ENCODE measurements at places on chromosomes 16 and 17.
A peak's percentile ranks its signal among the peaks of the same experiment; 100 is the strongest.

GRCh38 chr17:78014646-78015045, 56.1 kb downstream of the TNRC6C start:
- DNase-seq, result peak; percentile 74

- DNase-seq, result no peak
These were observed 43.5 kb downstream of the BEAN1 start for GRCh38 chr16:66470556-66470955.

DNA sequence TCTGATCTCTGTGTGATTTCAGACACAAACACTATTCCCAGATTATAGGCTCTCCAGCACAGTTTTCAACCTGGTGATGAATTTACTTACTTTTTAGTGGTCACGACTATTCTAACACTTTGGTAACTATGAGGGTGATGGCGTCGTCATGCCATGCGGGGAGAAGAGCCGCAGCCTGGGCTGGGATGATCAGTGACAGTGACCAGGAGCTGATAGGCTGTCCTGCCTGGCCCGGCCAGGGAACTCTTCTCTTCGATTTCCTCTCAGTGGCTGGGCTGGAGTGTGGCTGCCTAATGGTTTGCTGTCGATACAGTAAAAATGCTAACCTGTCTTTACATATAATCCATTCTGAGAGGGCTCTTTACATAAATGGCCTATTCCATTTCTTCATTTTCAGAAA, 113.1 kb downstream of the IRX3 start:
- DNase-seq, result no peak

- DNase-seq, result no peak
These were observed 36.5 kb downstream of the NCOR1 start for GRCh38 chr17:16178836-16179235.

DNA sequence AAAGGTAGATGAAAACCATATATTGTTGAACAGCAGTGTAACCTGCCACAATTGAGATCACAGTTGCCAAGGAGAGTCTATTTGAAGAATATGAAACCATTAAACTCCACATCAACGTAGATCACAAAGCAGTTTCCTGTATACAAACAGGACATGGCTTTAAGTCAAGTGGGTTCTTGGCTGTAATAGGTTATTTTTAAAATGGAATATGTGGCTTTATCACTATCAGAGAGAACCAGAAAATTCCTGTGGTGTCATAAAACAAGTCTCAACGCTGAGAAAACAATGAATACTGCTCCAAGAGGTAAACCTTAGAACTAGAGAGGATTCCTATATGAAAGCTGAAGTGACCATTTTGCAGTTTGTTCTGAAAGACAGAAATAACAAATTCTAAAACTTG, 999.7 kb downstream of the CDH11 start:
- DNase-seq, result no peak

- DNase-seq, result no peak
These were observed 10.4 kb downstream of the SEC14L1 start for GRCh38 chr17:77151186-77151585.

- DNase-seq, result no peak
These were observed 76.6 kb downstream of the NLK start for GRCh38 chr17:28119046-28119445.

DNA sequence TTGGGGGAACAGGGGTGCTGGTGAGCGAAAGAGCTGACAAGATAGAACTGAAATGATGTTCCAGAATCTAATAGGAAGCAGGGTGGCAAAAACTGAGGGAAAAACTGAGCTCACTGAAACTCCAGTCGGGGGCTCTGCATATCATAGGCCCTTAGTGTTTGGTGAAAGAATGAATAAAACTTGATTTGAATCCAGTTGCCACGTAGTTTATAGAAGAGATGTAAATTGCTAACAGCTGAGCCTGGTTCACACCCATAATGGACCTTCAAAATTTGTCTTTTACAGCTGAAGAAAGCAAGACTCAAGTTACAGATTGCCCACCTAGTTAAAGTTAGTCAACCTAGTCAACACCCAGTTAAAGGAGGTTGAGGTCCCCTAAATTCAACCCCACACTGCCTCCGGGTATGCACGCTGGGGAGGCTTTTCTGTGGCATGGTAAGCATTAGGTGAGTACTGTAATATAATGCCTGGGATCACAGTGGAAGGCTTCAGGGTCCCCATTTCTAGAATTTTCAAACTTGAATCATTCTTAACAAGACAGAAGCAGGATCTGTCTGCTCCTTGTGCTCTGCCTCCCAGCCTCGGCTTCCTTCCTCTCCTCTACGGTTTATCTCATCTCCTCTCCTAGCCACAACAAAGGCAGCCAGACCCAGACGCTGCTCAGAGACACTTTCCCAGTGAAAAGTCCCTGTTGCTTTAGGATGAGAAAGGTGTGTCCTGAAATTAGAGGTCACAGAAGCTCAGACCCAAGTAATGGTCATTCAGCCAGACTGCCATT, 26.9 kb upstream of the SUPT4H1 start:
- DNase-seq, result no peak

DNA sequence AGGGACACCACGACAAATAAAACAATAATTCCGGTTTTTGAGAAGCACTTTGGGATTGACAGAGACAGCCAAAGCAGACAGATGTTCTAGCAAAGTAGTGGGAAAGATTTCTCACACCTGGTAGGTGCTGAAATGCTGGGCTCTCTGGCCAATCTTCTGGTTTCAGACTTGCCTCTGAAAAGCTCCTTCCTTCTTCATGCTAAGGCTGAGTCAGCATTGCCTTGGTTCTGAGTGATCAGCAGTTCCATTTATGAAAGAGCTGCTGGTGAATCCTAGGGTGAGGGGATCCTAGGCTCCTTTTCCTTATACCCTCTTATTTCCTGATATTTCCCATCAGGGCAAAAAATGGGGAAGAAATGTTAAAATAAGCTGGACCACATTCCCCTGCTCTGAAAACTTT, 268.7 kb upstream of the SALL1 start:
- no peak for DNase-seq

- no peak for DNase-seq
These were observed 9.6 kb downstream of the VPS53 start for GRCh38 chr17:705011-705410.

- no peak for DNase-seq
These were observed 235.6 kb upstream of the MAF start for GRCh38 chr16:79836144-79836543.

DNA sequence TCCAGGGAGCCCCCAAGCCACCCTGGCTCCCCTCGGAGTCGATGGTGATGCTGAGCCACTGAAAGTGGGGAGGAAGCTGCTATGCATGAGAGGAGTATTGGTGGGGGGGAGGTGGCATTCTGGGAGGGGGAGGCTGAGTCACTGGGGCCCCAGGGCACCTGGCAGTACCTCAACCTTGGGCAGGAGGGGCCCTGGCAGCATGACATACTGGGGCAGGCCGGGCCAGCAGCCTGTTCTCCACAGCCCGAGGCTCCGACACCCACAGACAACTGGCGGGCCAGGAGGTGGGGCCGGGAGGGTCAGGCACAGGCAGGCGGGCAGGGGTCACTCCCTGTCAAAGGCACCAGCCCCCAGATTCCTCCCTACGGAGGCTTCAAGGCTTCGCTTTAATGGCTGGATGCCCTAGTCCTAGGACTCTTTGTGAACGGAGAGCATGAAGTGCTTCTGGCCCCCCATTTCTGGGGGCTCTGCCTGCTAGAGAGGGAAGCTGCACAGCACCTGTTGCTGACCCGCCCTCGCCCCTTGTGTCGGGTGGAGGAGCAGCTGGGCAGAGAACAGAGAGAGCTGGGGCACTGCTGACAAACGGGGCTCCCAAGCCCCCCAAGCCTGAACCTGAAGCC, 928 bp downstream of the CASKIN2 start:
- no peak for DNase-seq

DNA sequence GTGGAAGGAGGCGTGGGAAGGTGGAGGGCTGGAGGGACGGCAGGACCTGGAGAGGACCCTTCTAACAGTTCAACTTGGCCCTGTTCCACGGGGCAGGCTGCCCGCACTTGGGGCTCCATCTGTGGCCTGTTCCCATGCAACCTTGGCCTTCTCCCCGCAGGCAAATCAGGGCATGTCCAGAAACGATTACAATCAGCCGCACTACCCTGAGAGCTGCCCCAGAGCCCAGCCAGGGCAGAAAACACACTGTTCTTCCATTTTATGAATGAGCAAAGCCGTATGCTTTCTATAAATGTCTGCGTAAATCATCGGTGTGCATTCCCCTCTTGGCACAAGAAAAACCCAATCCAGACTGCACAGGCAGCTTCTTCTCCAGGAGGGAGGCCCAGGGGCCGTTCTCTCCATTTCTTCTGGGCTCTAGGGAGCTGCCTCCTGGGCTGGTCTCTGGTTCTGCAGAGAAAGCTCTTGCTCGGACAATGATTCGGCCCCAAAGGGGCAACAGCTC, 228.7 kb downstream of the SOX9 start:
- DNase-seq, result peak; percentile 64

GRCh38 chr17:4948166-4948930, at the start of gene PFN1:
TSS of gene PFN1 (minus strand) at chr17:4948530. CDS start at chr17:4948394, 136 bp downstream.
- DNase-seq, result peak; percentile 93

GRCh38 chr16:67449336-67449735, 18.4 kb downstream of the HSD11B2 start:
- DNase-seq, result no peak

- DNase-seq, result no peak
These were observed 104.7 kb upstream of the CDH5 start for GRCh38 chr16:66261826-66262225.

DNA sequence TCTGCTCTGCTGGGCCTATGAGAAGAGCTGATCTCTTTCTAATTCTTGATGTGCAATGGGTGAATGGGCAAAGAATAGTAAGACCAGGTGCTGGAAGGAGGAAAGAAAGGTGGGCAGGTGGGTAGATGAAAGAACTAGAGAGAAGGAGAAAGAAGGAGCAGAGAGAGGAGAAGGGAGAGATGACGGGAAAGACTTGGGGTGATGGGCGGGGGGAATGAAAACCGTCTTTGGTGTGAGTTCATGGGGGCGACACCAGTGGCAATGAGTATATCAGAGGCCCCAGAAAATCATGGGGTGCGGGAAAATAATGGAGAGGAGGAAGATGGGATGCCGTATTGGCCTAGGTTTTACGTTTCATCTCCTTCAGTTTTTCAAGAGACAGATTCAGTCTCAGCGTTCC, 128.8 kb upstream of the PLCG2 start:
- no peak for DNase-seq

- no peak for DNase-seq
These were observed 2.6 kb upstream of the UNC119 start for GRCh38 chr17:28555022-28555421.

- no peak for DNase-seq
These were observed 10.9 kb upstream of the CXCL16 start for GRCh38 chr17:4750606-4751005.

- DNase-seq, result no peak
These were observed at the start of gene MT1G for GRCh38 chr16:56667581-56668571. TSS of gene MT1G (minus strand) at chr16:56668065. CDS start at chr16:56667993, 72 bp downstream.

- DNase-seq, result no peak
These were observed 10.0 kb upstream of the ABCA3 start for GRCh38 chr16:2350500-2350899.
